Germinal center (tissue), 1 donor: ENCODE measurements at places on chromosomes 13 and 19.

GRCh38 chr13:109401891-109402290, 384.5 kb downstream of the IRS2 start:
- DNase-seq = no peak

DNA sequence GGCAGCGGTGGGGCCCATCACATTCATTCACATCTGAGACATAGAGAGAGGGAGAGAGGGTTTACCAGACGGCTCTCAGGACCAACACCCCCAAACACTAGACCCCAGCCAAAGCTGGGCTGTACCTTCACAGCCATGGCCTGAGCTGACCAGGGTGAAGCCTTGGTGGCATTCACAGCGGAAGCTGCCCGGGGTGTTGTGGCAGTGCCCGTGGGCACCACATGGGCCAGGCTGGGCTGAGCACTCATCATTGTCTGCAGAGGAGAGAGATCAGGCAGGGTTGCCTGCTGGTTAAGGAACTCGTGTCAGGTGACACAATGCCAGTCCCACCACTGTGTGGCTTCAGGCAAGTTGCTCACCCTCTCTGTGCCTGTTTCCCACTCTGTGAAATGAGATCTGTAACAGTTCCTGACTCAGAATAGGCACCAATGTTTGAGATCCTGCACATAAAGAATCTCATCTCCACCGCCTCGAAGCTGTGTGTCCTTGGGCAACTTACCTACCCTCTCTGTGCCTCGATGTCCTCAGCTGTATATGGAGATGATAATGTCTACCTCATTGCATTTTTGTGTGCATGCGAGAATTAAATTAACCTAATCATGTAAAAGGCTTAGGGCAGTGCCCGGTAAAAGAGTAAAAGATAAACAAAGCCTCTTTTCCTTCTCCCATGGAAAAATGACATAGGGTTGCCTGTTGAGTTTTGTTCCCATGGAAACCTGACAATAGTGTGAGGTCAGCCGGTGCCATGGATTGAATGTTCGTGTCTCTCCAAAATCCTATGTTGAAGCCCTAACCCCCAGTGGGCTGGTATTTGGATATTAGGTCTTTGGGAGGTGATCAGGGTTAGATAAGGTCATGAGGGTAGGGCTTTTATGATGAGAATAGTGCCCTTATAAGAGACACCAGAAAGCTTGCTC, 22.9 kb downstream of the CCL25 start:
- DNase-seq = no peak

GRCh38 chr19:12801466-12802266, at the start of the genes PRDX2 and THSD8:
Gene PRDX2 (minus strand): TSS chr19:12801800. CDS start chr19:12801261, 539 bp downstream.
Gene THSD8 (plus strand): TSS chr19:12802069. CDS start chr19:12802072, 3 bp downstream.
- DNase-seq = peak; percentile 77

GRCh38 chr19:18225702-18226468, at the start of gene PDE4C:
Gene PDE4C (minus strand): TSS chr19:18226438. CDS start chr19:18226415, 23 bp downstream.
- no peak for DNase-seq

DNA sequence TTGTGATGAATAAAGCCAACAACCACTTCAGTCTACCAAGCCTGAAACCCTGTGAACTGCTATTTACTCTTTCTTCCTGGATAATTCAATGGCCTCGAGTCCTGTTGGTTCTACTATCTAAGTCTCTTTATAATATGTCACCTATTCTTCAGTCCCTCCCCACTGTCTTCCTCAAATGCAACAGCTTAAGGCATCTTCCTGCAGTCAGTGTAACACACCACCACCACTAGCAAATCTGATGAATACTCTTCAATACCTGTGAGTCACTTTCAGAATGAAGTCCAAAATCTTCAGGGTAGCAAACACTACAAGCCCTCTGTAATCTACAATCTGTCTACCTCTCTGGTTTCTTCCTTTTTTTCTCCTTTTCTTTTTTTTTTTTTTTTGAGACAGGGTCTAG, 32.9 kb downstream of the ZDHHC20 start:
- DNase-seq = no peak

GRCh38 chr13:88303605-88304004, 632.4 kb downstream of the SLITRK5 start:
- DNase-seq = no peak

DNA sequence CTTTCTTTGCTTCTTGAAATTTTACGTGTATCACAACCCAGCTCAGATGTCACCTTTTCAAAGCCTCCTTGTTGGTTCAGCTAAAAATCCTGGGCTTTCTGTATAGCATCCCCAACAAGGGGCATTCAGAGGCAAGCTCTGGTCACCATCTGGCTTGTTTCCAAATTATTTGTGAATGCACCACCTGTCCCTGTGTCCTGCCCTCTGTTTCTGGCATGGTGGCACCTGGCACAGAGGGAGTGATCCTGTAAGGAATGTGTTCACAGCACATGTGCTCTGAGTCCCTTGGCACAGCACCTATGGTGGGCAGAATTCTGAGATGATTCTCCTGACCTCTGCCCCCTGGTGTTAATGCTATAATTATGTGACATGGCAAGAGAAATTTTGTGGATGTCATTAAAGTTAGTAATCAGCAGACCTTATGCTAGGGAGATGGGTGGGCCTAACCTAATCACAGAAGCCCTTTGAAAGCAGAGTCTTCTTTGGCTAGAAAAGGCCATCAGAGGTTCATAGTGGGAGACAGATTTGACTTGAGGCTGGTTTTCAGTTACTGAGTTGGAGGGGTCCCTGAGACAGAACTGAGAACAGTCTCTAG, 76.3 kb downstream of the ZNF429 start:
- no peak for DNase-seq

DNA sequence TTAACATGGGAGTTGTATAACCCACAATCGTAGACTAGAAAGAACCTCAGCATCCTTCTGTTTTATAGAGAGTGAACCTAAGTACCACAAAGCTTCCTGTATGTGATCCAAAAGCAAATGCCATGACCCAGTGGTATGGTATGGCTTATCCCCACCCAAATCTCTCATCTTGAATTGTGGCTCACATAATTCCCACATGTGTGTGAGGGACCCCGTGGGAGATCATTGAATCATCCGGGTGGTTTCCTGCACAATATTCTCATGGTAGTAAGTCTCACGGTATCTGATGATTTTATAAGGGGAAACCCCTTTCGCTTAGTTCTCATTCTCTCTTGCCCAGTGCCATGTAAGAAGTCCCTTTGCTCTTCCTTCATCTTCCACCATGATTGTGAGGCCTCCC, 587.9 kb downstream of the LMO7 start:
- no peak for DNase-seq
